ENCODE measurements at places on chromosomes 7 and 10.

- DNase-seq: no peak
Measured at GRCh38 chr10:70362328-70362727, 20.1 kb downstream of the LRRC20 start.

DNA sequence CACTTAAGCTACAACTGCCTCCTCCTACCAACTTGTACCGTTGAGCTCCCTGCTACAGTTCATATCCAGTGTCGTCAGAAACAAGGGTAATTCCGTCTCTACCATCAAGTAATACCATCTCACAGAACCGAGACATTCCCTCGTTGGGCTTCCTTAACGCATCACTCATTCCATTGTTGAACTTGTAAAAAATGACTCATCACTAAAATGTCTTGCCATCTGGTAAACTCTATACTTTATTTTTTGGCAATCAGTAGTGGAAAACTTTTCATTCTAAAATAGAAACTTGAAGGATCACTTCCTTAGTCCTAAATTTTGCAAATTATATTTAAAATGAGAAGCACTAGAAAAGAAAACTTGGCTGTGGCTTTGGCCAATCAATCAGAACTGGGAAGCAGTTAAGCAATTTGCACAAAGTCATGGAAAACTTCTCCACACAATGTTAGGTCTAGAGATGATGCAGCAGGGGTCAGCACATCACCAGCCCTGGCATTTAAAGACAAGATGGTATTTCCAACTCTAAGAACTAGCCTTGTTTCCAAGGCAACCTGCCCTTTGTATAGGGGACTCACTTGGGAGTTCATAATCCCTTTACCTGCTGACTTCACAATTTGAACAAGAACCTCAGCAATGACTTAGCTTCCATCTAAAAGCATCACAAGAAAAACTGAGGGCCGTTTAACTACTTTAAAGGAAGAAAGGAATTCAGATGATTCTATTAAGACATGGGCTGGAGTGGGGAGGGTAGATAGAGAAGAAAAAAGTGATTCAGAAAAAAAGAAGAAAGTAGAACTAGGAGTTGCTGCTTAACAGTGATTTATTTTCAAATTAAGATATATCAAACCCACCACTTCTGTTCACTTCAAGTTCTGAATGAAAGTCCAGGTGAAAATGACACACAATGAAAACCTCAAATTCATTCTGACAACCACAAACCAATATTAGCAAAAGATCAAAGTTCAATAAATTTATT lies 288.1 kb downstream of the PARD3 start:
- no peak for DNase-seq

- no peak for DNase-seq
Measured at GRCh38 chr10:109886037-109886780, 37.1 kb downstream of the XPNPEP1 start.

GRCh38 chr7:824664-825063 lies 7.6 kb upstream of the SUN1 start:
- DNase-seq: no peak

DNA sequence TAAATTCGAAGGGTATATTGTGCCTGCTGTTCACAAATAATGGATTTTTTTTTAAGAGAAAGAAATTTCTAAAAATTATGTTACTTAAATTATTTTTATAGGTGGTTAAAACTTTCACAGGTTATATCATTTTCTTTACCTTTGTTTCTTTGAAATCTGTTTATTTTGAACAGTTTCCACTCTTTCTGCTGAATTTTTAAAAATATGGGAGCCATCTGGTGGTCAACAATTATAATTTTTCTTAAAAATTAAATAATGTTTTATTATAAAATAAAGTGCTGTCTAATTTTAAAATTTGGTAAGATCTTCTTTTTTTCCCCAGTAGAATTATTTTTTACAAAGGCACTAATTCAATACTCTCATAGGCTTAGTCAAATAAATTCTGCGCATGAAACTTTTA lies 263.9 kb downstream of the ETV1 start:
- no peak for DNase-seq

DNA sequence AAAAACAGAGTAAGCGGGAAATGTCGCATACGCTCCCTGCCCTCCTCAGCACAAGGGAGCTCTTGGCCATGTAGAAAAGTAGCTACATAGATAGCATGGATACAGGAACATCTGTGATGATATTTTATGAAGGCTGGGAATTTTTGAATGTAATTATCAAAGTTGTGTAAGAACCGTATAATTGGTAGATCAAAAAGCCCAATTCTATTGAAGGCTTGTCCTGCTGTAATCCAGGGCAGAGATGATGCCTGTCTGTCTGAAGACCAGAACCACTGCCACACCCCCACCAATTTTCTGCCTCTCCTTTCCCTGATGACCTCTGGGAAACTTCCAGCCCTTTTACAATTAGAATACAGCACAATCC lies 51.4 kb downstream of the ZRANB1 start:
- no peak for DNase-seq

GRCh38 chr7:69564454-69565417 lies 33.5 kb upstream of the AUTS2 start:
- DNase-seq: no peak

GRCh38 chr7:20804345-20804744 lies 17.7 kb upstream of the SP8 start:
- DNase-seq: no peak

DNA sequence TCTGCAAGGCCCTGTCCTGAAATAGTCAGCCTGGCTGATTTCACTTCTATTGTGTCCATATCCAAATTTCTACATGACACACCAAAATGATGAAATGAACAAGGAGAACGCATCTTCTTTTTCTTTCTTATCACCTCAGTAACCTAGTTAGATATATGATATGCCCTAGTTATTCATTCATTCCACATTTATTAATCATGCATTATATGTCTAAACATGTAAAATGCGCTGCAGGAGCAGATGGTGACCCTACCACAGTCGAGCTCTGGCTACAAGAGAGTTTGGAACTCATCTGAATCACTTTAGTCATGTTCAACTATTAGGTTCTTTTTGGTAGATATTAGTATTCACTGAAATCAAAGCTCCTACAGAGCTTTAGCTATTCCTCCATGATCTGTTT lies 31.8 kb upstream of the VPS41 start:
- no peak for DNase-seq

DNA sequence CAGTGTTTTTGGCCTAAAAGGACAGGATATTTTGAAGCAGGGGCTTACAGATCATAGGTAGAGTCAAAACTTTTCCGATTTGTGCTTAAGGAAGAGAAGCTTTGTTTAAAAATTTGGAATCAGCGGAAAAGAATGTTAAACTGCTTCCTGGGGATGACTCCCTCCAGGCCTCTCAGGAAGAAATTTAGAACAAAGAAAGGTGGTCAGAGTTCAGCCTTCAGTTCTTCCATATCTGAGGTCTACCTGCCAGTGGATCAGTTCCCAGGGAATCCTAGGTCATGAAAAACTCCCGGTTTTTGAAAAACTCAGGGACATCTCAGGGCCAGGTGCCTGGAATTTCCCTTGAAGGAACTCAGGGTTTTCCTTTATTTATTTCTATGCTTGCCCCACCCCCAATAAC lies 100.3 kb downstream of the MCU start:
- no peak for DNase-seq

DNA sequence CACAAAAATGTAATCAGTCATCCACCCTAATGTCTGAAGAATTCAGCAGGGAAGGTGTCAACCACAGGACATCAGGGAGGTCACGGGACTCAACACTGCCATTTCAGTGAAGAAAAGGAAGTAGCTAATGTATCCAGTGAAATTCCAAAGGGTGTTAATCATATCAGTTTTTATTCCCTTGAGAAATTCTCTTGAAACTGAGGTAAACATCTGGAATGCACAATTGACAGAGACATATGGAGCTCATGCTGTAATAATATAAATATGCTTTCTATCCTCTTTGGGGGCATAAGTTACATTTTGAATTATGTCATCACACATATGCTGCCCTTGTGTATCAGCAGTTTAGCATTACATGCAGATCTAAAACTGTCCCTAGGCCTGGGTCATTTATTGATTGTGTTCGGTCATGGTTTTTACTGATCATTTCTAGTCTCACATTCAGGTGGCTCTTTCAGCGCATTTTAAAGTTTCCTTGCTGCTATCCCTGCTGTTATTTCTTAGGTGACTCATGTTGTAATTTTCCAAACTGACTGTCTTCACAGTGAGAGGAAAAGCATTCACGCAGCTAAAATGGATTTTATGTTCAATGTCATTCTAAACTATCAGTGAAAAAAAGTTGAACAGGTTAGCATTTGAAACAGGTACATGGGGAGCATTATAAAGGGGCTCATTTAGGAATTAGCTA lies 273.9 kb downstream of the TSPAN12 start:
- DNase-seq: no peak

DNA sequence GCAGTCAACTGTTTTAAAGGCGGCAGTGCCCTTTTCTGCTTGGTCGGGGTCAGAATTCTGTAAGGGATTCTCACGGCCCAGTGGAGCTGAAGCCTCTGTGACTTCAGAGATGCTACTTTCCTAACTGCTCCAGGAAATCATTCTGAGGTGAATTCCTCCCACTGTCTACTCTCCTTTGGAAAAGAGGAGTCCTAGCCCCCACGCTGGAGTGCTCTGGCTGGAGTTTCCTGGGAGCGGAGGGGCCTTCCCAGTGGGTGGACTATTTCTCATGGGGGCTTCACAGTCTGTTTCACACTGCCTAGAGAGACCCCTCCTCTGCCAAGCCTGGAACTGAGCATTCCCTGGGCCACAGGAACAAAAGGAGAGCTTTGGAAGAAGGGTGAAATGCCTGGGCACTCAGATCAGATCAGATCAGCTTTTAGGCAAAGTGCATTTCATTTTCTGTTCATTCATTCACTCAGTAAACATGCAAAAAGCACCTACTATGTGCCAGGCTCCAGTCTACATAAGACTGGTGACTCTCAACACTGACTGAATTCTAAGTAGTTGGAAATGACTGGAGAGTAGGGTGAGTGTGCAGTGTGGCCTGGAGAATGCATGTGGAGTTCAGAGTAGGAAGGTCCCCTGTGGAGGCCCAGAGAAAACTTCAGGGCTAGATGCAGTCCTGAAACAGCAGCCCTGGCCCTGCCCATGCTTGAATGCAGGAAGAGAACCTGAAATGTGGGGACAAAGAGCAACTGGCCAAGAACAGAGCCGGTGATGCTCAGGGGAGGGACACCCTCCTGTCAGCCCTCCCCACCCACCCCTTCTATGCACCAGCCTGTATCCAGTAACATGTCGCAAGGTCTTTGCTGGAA lies 12.2 kb downstream of the ZNF488 start:
- DNase-seq: no peak

- DNase-seq: no peak
Measured at GRCh38 chr7:80105701-80106408, 28.8 kb upstream of the GNAI1 start.

- DNase-seq: peak; percentile 85
Measured at GRCh38 chr10:96374985-96375830, 16.4 kb upstream of the OPALIN start.

GRCh38 chr10:51241461-51241860 lies 167.2 kb downstream of the PRKG1 start:
- no peak for DNase-seq

DNA sequence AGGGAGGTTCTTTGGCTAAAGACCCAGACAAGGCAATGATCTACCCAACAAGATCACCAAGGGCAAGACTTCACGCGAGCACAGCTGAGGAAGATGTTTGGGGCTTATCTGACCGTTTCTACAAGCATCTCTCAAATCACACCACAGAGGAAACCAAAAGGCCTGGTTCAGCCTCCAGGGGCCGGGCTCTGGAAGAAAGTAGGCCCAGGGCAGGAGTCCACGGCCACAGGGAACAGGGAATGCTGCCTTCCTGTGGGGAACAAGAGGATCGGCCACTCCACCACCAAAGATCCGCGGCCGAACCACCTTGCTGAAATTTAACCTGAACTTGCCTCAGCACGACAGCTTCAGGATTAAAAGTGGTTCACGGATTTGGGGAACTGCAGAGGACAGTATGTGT lies 332.5 kb downstream of the PTPRN2 start:
- no peak for DNase-seq

- no peak for DNase-seq
Measured at GRCh38 chr7:106480616-106481031, 180.3 kb downstream of the CCDC71L start.

DNA sequence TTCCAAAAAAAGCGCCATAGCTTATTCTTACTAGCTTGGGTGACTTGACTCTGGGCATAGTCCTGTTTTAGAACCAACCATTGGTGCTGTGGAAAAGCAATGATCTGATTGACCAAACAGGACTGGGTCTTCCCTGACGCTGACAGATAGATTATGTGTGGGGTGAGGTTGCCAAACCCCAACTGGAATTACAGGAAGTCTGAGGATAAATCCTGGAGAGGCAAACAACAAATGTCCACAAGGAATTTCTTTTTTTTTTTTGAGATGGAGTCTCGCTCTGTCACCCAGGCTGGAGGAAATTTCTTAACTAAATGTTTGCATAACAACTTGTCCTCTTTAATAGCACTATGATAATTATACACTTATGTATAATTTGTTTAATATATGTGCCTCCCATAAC lies 19.2 kb downstream of the GCC1 start:
- DNase-seq: no peak
